ENCODE measurements at places on chromosomes 7 and 10.

DNA sequence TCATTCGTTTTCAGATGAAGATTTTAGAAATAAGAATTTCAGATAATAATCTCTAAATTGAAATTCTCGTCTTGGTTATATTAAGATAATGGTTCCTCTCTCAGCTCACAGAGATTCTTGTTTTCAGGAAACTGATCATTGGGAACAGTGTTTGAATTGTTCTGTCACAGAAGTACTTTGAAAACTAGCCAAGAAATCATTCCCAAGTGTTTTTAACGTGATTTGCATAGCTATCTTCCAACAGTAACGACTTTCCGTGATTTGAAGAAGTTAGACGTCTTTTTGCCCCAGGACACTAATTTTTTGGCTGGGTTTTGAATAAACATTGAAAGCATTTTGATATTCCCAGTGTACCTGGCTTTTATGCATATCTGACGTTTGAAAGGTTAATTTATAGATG is 116.0 kb downstream of the CDCA7L start:
- no peak for DNase-seq

GRCh38 chr10:3090914-3091787 is 23.8 kb downstream of the PFKP start:
- DNase-seq = no peak

- no peak for DNase-seq
Observed at GRCh38 chr7:51262796-51263531, 53.6 kb downstream of the COBL start.

DNA sequence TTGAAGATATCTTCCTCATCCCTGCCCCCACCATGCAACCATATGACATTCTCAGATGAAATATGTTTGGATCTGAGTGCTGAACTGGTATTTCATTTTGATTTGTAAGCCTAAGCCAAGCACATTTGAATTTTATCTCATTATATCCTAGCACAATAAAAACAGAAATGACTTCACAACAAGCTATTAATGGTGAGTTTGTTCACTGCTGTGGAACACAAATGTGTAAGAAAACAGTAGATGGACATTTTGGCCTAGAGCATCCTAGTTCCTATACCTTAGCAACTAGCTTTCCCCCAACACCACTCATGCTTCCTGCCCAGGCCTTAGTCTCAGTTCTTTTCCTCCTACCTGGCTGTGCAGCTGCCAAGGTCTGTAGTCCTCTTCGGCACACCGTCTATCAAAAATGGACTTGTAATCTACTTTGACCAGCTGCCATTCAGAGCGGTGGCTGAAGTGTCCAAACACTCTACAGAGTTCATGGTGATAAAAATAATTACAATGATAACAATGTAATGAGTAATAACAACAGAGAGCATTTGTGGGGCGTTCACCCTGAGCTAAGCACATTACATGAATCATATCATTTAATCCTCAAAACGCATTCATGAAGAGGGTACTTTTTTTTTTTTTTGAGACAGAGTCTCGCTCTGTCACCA is 491.9 kb downstream of the SORCS1 start:
- DNase-seq = no peak

GRCh38 chr7:45944058-45944457 is 23.0 kb upstream of the IGFBP3 start:
- DNase-seq = no peak

- DNase-seq = no peak
Observed at GRCh38 chr10:72886621-72887020, 6.9 kb upstream of the OIT3 start.

All from hematopoietic multipotent progenitor cell treated with erythropoietin and hydrocortisone succinate and interleukin-3 and kit ligand, for 6 days (in vitro differentiated cells).